Non-pigmented ciliary epithelial cell (primary cell): ENCODE measurements at places on chromosomes 1 and 21.

GRCh38 chr1:218674280-218674773 is 329.2 kb downstream of the TGFB2 start:
- peak; percentile 98 for DNase-seq

GRCh38 chr1:113340038-113340437 is 50.3 kb upstream of the MAGI3 start:
- no peak for DNase-seq

- DNase-seq: no peak
Measured at GRCh38 chr1:90246069-90246468, 251.2 kb downstream of the ZNF326 start.

GRCh38 chr1:201649761-201650622 is 111.1 kb downstream of the NAV1 start:
- DNase-seq: no peak

GRCh38 chr1:150968491-150968890 is 6.1 kb downstream of the CERS2 start:
- DNase-seq: no peak

- no peak for DNase-seq
Measured at GRCh38 chr1:182615468-182616129, 11.4 kb upstream of the RGS16 start.

GRCh38 chr1:21935393-21935804 is 1.7 kb downstream of the HSPG2 start:
- DNase-seq: no peak

- peak; percentile 49 for DNase-seq
Measured at GRCh38 chr21:21163904-21164303, 165.7 kb downstream of the NCAM2 start.

GRCh38 chr1:166383137-166383536 is 216.3 kb upstream of the FAM78B start:
- no peak for DNase-seq

GRCh38 chr1:103416681-103417286 is 108.7 kb upstream of the RNPC3 start:
- DNase-seq: no peak

- no peak for DNase-seq
Measured at GRCh38 chr21:38784458-38785266, 21.1 kb upstream of the ETS2 start.

DNA sequence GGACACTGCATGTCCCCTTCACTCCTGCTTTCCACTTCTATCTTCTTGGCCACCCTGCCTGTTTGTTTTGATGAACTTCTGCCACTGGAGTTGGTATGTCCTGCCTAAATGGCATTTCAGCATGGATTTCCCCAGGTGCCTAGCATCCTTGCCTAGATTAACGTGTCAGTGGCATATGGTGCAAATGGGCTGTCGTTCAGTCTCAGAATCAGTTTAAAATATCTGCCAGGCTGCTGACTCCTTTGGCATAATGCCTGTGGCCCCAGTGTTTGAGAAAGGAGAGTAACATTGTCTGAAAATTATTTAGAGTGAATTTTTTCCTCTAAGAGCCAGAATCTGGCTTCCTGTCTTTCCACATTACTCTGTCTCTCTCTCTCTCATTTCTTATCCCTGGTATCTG is 64.9 kb upstream of the BARHL2 start:
- DNase-seq: no peak

- DNase-seq: no peak
Measured at GRCh38 chr1:50853325-50853724, 106.7 kb downstream of the FAF1 start.

DNA sequence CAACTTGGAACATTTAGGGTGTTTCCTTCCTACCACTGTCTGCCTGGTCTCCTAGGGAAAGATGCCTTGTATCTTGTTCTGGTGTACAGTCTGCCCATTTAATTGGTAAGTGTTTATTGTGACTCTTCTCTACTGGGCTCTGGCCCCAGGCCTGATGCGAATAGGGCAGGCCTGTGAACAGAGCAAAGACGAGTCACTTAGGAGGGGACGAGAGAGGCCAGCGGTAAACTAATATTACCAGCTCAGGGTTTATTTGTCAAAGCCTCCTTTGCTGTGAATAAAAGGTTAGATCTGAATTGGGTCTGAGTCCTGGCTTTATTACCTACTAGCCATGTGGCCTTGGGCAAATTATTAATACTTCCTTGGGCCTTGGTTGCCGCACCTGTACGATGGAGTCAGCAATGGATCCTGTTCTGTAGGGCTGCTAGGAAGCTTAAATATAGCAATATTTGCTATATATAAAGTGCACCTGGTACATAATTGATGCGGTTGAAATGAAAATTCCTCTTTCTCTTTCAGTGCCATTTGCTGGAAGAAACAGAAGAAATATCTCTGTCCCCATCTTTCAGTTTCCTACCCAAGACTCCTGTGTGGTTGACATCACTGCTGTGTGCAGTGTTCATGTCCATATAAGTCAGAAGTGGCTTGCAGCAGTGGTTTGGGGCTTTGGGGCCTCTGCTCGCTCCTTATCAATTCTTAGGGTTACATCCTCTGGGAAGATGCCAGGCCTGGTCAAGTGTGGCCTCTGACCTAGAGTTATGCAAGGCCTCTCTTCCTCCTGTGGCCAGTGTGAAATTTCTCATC is 32.4 kb downstream of the MAPKAPK2 start:
- DNase-seq: no peak

DNA sequence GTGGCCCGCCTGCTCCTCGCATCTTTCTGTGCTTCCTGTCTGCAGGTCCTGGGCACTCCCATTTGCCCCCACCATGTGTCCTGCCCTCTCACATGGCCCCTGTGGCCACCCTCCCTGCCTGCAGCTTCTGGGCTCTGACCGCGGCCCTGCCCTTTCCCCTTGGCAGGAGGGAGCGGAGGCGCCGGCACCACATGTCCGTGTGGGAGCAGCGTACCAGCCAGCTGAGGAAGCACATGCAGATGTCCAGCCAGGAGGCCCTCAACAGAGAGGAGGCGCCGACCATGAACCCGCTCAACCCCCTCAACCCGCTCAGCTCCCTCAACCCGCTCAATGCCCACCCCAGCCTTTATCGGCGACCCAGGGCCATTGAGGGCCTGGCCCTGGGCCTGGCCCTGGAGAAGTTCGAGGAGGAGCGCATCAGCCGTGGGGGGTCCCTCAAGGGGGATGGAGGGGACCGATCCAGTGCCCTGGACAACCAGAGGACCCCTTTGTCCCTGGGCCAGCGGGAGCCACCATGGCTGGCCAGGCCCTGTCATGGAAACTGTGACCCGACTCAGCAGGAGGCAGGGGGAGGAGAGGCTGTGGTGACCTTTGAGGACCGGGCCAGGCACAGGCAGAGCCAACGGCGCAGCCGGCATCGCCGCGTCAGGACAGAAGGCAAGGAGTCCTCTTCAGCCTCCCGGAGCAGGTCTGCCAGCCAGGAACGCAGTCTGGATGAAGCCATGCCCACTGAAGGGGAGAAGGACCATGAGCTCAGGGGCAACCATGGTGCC is 249.1 kb downstream of the CACNA1E start:
- no peak for DNase-seq

DNA sequence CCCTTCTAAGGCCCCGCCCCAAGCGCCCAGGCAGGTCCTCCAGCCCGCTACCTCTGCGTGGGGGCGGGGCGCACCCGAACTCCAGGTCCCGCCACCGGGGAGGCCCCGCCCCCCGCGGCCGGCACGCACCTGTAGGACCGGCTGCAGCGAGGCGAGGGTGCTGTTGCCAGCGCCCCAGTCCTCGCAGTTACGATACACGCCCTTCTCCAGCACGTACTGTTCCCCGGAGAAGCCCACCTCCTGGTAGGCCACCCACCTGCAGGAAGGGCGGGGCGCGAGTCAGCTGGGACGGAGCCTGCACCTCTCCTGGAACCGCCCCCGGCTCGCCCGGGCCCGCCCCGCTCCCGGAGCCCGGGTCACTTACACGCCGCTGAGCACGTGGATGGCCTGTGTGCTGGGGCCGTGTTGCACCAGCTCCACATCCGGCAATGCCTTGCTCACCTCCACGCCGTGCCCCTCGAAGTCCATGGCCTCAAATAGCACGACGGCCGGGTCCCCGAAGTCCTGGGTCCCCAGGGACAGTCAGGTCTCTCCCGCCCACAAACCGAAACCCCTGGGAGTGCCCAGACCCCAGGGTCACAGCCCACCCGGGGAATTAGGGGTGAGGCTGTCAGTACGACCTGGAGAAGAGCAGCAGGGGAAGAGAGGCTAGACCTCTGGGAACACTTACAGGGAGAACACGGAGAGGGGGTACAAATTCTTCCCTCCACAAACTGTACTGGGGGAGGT is 17.3 kb downstream of the CRYBG2 start:
- DNase-seq: no peak

GRCh38 chr21:26194811-26195251 is 24.3 kb upstream of the APP start:
- DNase-seq: no peak

- no peak for DNase-seq
Measured at GRCh38 chr21:35050348-35051286, 1.5 kb upstream of the RUNX1 start.

DNA sequence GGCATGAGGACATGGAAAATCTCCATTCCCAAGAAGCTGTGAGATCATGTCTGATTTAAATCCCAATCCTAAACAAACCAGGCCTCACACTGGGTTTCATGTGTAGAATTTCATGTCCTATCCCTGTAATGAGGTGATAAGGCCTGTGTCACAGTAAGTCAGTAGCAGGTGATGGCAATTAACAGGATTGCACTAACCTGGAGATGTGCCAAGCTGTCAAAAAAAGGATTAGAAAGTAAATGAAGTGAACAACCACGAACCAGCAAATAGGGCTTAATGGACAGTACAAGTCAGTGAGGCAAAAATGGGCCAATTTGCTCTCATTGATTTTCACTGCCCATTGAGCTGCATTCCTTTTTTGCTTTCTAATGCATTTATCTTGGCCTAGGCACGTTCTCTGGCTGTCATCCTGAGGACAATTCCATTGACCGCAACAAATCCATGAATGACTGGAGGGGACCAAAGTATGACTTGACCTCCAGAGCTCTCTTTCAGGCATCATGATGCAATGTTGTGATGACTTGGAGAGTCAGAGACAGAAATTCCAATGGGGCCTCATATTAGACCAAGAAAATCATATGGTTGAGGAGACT is 673.6 kb upstream of the ADGRL2 start:
- DNase-seq: no peak

DNA sequence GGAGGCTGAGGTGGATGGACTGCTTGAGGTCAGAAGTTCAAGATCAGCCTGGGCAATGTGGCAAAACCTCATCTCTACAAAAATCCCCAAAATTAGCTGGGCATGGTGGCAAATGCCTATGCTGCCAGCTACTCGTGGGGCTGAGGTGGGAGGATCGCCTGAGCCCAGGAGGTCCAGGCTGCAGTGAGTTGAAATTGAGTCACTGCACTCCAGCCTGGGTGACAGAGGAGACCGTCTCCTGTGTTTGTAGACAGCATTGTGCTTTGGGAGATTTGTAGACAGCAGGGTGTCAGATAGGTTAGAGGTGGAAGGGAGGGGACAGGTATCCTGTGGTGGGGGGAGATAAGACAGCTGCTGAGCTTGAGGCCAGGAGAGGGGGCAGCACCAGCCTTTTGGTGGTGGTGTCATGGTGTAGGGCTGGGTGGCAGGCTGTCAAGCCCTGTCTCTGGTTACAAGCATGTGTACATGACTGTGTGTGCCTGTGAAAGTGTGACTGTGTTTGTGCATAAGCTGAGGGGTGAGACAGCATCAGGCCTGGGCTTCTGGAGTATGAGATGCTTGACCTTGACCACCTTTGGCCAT is 15.2 kb downstream of the PPFIA4 start:
- no peak for DNase-seq

GRCh38 chr1:33043267-33044092 is 6.8 kb upstream of the AK2 start:
- DNase-seq: no peak

DNA sequence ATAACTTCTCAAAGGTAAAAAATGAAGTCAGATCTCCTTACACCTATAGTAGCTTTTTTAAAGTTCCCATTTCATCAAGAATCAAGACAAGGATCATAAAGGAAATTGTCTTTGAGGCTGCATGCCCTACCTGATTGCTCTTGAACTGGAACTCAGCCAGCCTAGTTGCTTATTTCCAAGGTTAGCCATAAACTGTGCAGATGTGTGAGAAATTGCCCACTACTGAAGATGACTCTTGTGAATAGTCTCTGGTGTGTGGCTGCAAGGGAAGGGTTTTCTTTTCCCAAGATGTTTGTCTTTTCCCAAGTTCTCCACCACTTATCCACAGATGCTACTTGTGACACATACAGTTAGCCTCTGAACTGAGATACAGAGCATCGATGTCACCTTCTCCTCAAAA is 81.7 kb upstream of the DUSP10 start:
- DNase-seq: no peak

- DNase-seq: no peak
Measured at GRCh38 chr1:167704715-167705114, 17.1 kb upstream of the MPZL1 start.

DNA sequence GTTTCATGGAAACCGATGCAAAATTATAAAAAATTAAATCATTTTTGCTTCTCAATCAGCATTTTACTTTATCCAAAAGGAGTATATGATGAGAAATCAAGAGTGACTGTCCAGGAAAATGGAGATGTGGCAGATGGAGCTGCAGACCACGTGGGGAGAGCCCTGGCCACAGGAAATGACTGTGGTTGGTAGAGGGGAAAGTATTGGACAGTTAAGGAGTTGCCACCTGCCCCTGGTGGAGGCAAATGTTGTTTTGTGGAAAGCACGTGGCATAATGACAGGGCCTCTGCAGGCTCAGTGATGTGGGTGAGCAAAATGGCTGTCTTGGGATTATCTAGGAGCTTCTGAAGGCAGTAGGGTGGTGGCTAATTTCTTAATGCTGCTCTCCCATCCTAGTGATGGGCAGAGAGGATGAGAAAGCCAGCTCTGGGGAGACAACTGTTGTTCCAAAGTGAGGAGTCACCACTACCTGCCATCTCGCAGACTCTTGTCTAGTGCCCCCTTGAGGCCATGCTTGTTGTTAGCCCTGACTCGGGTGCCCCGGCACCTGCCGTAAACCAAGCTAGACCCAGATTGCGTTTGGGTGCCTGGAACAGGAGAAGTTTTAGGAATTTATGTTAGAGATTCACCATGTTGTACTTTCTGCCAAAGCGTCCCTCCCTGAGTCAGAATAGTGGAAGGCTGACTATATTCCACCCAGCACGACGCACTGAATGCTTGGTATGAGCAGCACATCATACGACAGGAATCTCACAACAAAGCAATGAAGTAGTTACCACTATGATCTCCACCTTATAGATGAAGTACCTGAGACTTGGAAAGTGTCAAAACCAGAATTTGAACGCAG is 144.0 kb downstream of the ROR1 start:
- DNase-seq: no peak

- DNase-seq: no peak
Measured at GRCh38 chr1:3159996-3160395, 91.0 kb downstream of the PRDM16 start.

DNA sequence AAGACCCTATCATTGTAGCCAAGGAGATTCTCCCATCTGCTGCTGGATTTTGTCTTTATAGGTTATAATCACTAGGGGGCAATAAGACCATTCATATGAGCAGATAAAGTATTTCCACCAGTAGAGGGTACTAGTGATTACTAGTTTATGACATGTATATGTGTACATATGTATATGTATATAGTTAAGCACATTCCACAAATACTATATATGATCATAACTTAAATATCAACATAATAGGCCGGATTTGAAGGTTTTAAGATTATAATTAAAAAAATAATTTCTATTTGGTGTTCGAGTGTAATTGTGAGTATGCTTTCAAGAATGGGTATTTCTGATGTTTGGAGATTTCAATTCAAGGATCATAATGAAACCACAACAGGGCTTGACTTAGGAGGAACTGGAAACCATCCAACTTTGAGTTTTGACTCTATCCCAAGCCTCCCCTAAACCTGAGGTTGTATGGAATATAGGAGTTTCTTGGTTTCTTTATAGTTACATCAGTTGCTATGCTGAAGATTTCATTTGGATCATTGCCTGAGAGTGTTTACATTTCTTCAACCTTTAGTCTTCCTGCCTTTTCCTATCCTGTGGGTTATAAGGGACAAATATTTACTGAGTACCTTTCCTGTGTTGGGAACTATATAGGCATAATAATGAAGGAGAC is 16.9 kb downstream of the TCEANC2 start:
- DNase-seq: no peak
